ENCODE measurements at places on chromosomes 7 and 10. TPM values are rescaled to one million over a fixed set of nuclear protein-coding genes. Genes with fewer than 3 reads are reported as not detected.

Gene PPP1R3C
- total RNA-seq = 15.9 TPM

Gene GPR26
- total RNA-seq = not detected

Gene TDRD1
- not detected for total RNA-seq

Gene DUSP5
- total RNA-seq = 8.1 TPM

GRCh38 chr7:113176836-113177235 lies 58.5 kb upstream of the SMIM30 start:
- DNase-seq = no peak

- DNase-seq = peak; percentile 73
Measured at GRCh38 chr10:72740528-72740927, 48.6 kb downstream of the MCU start.

GRCh38 chr7:39811161-39811614 lies 138.9 kb upstream of the CDK13 start:
- peak; percentile 82 for DNase-seq

GRCh38 chr7:20991544-20991943 lies 204.9 kb upstream of the SP8 start:
- DNase-seq = no peak

DNA sequence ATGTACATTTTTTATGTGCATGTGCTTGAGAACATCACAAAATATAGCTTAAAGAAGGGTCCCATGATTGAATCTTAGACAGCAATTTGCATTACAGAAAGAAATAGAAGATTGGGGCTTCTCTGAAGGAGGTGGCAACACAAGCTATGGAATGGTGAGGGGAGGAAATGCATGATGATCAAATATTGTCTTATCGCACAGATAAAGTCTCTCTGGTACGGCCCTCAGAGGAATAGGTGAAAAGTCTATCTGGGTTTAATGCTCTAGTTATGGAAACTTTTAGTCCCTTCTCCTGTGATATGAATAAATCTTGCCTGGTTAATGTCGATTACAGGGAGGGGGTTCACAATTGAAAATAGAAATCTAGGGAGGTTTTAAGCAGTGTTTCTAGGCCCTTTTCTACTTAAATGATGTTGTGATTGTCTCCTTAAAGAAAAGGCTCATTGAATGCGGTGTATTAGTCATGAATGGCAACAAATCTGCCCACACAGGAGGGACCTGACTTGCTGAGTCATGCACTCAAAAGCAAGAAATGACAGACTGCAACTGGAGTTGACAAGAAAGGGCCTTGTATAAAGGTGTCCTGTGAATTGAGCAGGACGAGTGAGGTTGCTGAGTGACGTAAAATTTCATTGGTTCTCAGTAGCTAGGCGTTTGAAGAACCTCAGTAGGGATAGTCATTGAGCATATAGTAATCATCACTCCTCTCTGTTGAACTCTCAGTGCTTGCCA lies 133.4 kb upstream of the CSTF2T start:
- DNase-seq = peak; percentile 80

- DNase-seq = no peak
Measured at GRCh38 chr7:8818406-8818805, 385.0 kb downstream of the NXPH1 start.

- no peak for DNase-seq
Measured at GRCh38 chr10:86344281-86344680, 22.3 kb downstream of the GRID1 start.

DNA sequence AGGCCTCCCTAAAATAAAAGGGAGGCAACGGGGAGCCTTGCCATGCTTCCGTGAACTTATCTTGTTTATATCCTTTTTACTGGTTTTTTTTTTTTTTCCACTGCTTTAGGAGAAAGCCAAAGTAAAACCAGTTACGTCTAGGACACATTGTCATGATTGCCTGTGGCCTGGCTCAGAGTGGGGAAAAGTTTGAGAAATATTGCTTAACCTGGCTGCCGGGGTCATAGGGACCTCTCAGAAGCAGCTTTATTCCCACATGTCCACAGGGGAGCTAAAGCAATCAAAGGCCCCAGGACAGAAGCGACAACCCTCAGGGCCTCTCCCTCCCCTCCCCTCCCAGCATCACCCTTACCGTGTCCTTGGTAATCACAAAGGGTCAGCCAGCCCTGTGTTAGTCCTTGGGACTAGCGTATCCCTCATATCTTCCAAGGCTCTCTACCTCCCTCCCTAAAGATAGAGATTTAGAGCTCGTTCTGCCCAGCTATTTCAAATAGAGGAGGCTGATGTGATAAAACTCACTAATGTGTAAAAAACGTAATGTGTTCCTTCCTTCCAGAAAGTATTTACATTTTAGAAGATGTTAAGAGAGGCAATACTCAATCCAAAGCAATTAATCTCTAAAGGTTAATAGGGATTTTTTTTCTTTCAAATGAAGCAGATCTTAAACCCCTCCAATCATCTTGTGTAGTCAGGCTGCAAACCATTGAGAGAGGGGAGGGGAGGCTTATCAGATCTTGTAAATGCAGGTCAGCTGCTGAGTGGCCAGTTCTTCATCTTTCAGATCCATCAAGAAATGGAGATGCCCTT lies 64.8 kb upstream of the PRKAR2B start:
- DNase-seq = no peak

DNA sequence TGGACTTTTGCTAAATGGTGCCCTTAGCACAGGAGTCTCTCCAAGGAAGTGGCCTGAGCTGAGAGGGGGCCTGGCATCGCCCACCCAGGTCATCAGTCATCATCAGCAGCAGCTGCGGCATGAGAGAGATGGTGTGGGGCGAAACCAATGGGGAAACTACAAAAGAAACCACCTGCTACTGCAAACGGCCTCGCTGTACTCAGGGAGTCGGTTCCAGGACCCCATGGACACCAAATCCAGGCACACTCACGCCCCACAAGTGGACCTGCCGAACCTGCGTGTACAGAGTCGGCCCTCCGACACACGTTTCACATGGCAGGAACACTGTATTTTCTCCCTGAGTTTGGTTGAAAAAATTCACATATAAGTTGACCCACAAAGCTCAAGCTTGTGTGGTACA lies 37.8 kb downstream of the DIP2C start:
- DNase-seq = no peak

DNA sequence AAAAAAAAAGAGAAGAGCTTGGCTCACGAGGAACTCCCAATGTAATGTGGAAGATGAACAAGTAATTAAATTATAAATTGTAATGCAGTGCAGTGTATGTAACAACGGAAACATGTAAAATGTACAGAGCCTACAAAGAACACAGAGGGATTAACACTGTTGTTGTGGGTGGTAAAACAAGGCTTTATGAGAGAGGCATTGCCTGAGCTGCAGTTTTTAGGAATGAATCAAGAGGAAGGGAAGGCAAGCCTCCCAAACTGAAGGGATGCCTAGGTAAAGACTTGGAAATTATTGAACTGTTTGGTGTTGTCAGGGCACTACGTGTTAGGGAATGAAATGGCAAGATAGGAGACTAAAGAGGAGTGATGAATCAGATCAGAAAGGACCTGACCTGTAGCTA lies 213.7 kb downstream of the HTR7 start:
- no peak for DNase-seq

DNA sequence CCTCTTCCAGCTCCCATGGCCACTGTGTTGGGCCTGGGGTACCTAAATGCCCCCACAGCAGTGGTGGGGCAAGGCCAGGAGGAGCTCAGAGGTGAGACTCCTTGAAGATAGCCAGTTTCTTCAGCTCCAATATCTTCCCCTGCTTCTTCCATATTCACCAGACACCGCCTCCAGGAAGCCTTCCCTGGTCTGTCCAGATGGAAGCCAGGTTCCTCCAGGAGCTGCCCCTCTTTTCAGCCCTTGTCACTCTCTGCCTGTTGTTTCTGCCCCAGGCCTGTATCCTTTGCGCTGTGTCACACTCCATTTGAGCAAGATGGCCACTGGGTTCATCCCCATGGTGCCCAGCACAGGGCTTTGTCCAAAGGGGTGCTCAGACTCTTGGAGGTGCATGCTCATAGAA lies 127.7 kb downstream of the MYL10 start:
- no peak for DNase-seq

DNA sequence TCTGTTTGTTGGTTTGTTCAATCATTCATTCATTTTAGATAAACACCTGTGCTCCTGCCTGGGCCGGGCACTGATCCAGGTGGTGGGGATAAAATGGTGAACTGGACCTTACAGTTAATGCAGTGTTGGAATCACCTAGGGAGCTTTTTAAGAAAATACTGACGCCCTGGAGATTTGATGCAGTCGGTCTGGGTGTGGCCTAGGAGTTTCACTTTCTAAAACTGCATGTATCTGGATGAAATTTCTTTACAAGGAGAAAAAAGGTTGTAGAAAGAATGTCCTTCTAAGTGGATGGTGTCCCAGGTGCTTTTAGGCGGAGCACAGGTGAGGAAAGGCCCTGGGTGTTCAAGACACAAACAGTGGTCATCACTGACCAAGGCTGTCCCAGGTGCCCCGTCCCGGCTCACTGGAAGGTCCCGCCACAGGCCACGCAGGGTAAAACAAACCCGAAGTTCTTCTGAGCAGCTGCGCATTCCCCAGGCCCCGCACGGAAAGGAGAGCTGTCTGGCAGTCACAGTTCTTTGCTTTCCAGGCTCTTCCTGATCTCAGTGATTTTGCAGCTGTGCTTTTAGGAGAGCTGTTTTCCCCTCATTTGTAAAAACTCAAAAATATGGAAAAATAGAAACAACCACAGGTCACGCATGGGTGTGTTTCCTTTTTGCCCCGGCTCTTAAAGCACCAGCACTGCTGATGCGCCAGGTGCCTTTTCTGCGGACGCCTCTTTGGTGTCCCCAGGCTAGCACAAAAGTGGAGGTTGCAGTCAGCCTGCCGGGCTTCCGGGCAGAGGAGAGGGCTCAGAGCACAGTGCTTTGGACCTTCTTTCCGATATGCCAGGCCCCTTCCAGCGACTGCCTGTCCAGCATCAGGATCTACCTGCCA lies 161.9 kb downstream of the GRK5 start:
- no peak for DNase-seq

DNA sequence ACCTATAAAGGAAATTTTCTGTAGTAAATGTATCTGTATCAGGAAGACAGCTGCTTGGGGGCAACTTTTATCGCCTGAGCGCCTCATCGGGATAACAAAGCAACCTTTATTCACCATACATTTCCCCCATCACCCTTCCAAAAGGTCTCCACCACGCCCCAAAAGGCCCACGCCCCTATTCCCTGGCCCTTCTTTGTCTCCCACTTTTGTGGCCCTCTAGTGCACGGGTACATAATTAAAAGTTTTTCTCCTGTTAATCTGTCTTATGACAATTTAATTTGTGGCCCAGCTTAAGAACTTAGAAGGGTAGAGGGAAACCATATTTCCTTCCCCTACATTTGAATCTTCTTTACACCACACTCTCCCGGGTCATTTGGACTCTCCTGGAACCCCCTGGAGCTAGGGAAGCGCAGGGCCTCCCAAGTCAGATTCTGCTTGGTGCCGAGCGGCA lies 625 bp downstream of the RP9 start:
- DNase-seq = peak; percentile 57

DNA sequence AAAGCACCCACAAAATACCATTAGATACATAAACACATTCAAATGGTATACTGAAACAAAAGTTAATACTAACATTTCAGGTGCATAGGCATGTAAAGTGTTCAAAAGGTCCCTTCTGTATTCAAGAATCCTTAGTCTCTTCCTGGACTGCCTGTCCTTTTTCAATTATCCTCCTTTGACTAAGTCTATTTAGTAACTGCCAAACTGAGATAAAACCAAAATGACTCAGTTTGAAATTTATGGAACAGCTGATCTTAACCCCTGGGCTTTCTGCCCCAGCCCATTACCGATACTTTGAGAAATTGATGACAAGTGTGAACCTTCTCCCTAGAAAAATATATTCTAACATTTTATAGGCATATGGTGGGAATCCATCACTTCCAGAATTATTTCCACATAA lies 5.4 kb downstream of the EPC1 start:
- DNase-seq = no peak

DNA sequence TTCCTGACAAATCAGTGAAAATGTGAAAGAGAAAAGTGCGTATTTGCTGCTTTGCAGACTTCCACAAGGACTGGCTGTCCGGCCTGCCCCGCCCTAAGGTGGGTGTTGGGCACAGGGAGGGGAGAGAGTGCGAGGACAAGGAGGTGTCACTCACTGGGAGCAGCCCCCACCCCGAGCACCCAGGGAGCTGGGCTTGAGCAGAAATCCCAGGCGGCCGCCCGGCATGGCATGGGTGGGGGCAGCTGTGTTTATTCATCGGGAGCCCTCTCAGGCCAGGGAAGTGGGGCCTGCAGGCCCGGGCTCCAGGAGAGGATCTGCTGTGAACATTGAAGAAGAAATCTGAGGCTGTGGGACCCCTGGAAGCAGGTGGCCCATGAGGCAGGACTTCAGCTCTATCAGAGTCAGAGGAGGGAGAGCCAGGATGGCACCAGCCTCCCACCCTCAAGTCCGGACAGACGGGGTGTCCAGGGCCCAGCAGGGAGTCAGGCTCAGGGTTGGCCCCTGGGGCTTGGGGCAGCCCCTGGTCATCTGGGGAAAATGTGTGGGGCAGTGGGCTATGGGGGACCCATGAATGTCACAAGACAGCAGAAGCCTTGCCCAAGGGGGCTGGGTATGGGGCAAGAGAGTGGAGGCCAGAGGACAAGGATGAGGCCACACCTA lies 164.4 kb upstream of the PPP2R2D start:
- DNase-seq = no peak

GRCh38 chr7:42580061-42580460 lies 331.8 kb downstream of the C7orf25 start:
- DNase-seq = no peak

- peak; percentile 70 for DNase-seq
Measured at GRCh38 chr10:88582806-88583583, at the start of gene RNLS. TSS of gene RNLS (minus strand) at chr10:88583318.

DNA sequence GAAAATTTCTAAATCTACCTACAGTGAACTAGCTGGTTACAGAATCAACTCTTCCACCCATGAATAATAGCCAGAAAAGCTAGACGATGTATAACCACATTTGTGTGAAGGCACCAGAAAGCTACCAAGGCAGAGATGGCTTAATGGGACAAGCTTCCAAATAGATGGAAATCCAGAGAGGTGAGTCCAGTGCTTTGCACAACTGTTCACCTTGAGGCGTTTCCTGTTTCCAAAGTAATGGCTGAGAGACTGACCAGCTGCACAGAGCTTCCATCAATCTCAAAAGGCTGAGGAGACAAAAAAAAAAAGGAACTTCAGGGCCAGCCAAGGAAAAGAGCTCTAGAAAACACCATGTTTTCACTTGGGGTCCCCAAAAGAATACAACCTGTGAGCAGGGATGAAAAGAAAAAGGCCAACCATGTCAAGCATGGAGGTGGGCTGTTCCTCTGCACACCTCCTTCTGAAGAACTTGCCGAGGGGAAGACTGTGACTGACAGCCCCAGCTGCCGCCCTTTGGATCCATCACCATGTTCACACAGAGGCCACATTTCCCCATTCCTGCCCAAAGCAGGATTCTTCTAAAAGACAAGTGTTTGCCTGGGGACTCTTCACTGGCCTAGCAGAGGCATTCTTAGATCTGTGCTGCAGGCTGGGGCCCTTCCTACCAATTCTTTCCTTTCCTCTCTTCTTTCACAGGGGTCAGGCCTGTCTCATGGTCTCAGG lies 72.9 kb downstream of the ARHGAP21 start:
- DNase-seq = no peak
